AG10803 (cell line): ENCODE measurements at places on chromosomes 2 and 18.

DNA sequence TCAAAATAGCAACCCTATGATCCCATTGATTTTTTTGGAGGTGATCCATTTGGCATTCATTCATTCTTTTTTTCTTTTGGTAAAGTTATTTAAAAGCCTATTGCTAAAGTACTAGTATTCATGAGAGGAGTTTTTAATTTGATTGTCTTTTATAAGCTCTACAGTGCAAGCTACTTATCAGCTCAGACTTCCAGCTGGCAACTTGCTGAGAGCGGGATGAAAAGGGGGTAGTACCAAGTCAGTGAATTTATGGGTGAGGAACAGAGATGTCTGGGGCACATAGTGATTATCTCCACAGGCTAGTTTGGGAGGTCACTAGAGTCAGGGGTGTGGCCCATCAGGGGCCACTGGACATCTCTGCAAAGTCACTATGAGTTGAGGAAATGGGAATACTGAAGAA is 202.4 kb downstream of the PIK3C3 start:
- no peak for DNase-seq

DNA sequence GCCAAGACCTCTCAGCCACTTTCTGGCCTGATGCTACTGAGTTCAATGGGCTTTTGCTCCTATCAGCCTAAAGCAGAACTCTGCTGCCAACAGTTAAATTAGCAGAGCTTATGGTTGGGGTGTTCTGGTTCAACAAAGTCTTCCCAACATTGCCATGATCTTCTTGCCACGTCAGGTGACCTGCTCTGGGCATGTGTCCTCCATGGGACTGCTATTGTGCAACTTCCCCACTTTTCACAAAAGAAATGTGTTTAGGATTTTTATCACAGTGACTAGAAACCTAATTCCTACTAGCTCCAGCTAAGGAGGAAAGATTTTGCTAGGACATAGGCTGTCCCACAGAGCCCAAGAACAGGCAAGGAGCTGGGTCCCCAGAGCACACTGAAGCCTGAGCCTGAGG is 56.4 kb downstream of the ALK start:
- no peak for DNase-seq

- DNase-seq = no peak
Observed at GRCh38 chr2:60954139-60954538, 63.4 kb upstream of the PEX13 start.

DNA sequence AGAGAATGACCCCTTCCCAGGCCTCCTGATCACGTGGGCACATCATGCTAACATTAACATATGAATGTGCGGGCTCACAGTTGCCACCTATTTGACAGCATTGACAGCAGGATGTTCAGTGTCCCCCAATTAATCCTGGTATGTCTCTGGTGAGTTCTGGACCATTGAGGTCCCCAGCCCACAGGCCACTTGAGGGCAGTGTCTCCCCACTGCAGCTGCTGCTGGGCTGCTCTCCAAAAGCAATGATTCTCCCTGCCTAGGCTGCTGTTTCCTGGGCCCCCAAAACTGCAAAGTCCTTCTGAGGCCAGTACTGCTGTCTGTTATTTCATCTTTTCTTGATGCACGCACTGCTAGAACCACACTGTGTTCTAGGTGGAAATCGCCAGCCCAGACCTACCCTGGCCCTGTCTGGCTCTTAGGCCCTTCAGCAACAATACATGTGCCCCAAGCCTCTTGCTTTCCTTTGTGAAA is 52.7 kb upstream of the MAPK4 start:
- DNase-seq = no peak

- peak; percentile 60 for DNase-seq
Observed at GRCh38 chr2:138373993-138374408, 127.6 kb upstream of the SPOPL start.

DNA sequence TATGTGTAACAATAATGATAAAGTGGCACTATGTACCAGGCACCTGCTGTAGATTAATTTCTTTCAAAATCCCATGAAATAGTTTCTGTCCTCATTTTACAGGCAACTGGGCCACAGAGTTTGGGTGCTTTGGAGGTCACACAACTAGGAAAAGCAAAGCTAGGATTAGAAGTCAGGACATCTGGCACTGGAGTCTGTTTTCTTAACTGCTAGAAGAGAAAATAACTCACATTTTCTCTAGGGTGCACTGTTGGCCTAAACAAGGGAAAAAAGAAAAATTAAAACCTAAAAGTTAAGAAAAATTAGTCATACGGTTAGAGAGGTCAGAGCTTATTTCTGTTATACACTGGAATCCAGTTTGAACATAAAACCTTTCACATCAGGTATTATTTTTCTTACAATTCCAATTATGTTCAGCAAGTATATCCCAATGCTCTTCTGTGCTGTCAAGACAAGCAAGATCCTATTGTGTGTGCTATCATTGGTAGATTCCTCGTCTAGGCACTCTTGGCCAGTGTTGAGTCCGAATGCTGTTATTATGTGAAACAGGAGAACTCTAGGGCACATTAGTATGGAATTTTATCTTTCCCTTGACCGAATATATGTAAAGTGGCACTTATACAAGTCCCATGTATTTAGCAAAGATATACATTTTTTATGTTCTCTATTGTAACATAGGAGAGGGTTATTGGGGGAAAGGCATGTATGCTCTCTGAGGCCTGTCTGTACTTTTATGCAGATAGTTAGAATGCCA is 1.5 kb upstream of the OSGEPL1 start:
- DNase-seq = peak; percentile 29

DNA sequence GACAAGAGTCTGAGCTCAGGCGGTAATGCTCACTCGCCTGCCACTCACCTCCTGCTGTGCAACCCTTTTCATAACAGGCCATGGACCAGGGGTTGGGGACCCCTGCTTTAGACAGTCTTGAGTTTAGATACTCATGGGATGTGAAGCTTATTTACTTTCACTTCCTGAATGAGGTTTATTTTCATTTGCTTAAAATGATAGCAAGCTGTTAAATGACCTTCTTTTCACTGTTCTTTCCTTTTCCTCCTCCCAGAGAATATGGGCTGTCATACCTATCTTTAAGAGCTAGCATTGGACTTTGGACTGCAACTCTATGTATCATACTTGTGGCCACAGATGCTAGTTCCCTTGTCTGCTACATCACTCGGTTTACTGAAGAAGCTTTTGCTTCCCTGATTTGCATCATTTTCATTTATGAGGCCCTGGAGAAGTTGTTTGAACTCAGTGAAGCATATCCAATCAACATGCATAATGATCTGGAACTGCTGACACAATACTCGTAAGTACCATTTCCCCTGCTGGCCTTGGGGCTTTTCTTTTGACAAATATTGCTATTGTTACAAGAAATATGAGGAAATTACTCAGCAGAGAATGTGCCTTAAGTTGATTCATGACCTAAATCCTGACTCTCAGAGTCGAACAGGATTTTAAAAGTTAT is 168.5 kb downstream of the DPP4 start:
- DNase-seq = no peak

GRCh38 chr2:187442778-187443177 is 5.3 kb downstream of the CALCRL start:
- DNase-seq = no peak
